ENCODE measurements at places on chromosomes 6 and 20. TPM values are rescaled to one million over a fixed set of nuclear protein-coding genes. Genes with fewer than 3 reads are reported as not detected.

- DNase-seq = no peak
Measured at GRCh38 chr6:87747646-87748045, 45.6 kb upstream of the AKIRIN2 start.

Gene LTB
- 0.81 TPM for total RNA-seq

- DNase-seq = peak; percentile 93
Measured at GRCh38 chr20:50931306-50932015, at the start of gene ADNP. ADNP (minus strand) TSS chr20:50931437; CDS start chr20:50903996, 27,441 bp downstream.

- no peak for DNase-seq
Measured at GRCh38 chr20:25476106-25477013, 68.9 kb downstream of the GINS1 start.

Gene WFDC12
- not detected for total RNA-seq

DNA sequence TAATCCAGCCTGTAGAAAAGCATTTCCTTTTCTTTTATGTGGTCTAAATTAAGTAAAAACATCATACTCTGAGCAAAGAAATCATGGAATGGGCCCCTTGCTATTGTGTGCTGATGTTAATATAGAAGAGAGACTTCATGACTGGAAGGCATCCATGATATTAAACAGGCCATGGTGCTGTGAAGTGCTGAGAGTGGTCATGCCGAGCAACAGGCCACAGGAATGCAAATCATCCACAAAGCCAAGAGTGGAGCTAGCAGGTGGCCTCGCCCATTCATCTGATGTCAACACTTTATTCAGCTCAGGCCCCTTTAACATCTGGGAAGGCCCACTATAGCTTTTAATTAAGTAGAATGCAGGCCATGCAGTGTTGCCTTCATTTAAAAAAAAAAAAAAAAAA lies 115.2 kb upstream of the HMGCLL1 start:
- peak; percentile 48 for DNase-seq

GRCh38 chr20:35854713-35855348 lies 83.0 kb downstream of the PHF20 start:
- DNase-seq = no peak

Gene MYMX
- total RNA-seq = not detected

- DNase-seq = no peak
Measured at GRCh38 chr20:58555078-58555765, 40.0 kb upstream of the APCDD1L start.

DNA sequence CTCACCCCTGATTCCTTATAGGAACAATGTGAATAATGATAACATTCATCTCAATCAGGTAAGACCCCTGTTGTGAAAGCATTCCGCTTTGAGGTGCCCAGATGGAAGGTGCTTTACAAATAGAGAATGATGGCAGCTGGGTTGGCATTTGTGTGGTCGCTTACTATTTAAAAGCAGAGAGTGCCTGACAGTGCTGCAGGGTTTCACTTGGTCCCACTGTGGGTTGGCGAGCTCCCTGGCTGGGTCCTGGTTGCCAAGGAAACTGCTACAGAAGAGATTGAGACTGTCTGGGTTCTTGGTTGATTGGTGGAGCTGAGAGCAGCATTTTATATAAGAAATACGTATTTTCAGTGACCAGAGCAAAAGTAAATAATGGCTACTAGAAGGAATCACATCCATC lies 207.2 kb upstream of the KCNQ5 start:
- no peak for DNase-seq

DNA sequence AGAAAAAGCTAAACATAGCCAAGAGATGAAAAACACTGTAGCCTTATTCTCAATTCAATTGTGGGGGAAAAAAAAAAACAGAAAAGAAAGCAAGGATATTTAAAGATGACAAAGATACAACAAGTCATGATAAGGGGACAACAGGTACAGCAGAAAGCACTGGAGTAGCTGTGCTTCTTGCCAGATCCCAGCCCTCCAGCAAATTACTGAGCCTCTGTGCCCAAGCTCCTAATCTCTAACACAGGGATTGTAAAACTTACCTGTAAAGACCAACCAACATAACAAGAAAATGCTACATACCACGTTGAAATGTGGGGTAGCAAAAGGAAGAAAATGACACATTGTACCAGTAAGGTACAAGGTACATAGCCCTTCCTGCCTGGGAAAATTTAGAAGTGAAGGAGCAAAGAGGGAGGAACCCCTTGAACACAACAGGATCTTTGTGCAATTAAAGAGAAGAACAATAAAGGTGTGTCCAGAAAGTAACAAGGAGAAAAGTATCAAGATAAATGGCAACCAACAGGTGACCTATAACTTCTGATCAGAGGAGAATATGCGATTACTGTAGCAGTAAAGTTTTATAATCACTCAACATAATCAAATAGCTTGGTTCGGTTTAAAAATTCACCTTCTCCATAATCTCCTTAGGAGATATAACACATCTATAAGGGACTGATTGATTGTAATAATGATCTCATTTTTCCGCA lies 30.6 kb downstream of the PREP start:
- no peak for DNase-seq

DNA sequence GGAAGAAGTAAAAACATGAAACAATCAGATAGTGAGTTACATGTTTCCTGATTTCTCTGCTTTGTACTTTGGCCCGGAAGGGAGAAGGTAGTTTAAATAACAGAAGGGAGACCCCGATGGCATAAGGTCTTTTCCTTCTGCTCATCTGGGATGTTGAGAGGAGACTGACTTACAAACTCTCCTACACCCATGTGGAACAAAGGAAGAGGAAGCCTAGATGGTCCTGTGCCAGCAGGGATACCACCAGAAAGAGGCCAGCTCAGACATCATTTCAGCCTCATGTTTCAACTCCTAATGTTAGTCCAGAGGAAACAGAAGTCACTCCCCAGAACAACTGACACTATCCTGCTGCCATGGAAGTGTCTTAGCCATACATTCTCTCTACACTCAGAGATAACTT lies 250.7 kb upstream of the NOX3 start:
- no peak for DNase-seq

DNA sequence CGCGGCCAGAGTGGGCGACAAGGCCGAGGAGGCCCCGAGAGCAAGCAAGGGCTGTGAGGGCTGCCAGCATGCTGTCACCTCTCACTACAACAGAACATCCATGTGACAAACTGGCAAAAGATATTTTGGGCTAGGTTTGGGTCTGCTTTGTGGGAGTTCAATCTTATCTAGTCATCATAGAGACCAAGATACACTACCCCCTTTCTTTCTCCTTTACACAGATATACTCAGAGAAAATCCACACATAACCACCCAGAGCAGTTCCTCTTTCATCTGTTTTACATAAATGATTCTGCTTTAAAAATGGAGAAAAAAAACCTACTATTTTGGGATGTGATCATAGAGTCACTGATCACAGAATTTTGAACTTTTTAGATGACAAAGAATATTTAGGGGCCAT lies 16.8 kb downstream of the SOX4 start:
- no peak for DNase-seq

Gene MEI4
- total RNA-seq = 0.53 TPM

GRCh38 chr20:11497545-11497944 lies 420.1 kb upstream of the BTBD3 start:
- DNase-seq = no peak

Gene OR2J3
- not detected for total RNA-seq

GRCh38 chr20:8152847-8153246 lies 20.8 kb downstream of the PLCB1 start:
- DNase-seq = no peak

GRCh38 chr6:139965393-139965792 lies 590.9 kb upstream of the CITED2 start:
- no peak for DNase-seq

Gene ARID1B
- 53.6 TPM for total RNA-seq

- no peak for DNase-seq
Measured at GRCh38 chr6:42742116-42742894, 3.6 kb downstream of the TBCC start.

Gene PGC
- not detected for total RNA-seq

DNA sequence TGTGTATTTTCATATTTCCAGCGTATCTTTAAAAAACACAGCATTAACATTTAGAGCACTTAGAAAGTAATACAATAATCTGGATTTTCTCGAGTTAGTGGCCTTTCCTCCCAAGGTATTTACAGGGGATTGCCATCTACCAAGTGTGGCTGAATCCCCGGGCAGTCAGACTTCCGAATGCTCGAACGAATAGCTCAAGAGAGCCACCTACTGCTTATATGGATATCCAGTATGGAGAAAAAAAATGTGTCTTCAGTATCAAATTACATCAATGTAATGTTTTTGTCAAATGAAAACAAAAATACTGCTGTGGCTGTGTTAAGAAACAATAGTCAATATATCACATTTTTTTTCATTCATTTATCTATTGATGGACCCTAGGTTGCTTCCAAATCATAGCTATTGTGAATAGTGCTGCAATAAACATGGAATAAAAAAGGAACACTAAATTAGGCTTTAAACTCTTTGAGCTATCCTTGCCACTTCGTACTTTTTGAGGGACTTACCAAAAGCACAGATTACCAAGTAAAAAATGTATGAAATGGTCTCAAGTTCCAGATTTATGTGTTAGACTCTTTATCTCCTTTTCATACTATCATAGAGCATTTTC lies 654.5 kb upstream of the PTCHD4 start:
- no peak for DNase-seq

DNA sequence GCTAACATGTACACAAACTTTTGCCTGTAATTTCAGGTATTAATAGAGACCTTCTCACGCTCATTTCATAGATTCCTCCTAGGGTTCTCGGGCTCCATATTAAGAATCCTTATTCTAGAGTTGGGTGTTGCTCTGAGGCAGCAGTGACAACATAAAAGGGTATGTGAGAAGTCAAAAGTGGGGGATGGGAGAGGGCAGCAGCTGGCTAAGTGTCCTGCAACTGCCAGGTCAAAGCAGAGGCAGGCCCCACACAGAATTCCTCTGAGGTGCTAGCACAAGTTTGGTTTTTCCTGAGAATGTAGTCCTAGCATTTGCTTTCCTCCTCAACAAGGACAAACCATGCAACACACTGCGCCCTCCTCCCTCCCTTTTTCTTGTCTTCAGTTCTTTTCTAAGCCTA lies 4.6 kb downstream of the NSFL1C start:
- DNase-seq = no peak

Gene TJAP1
- 19.2 TPM for total RNA-seq

GRCh38 chr20:61644378-61645076 lies 392.5 kb downstream of the CDH4 start:
- DNase-seq = no peak

DNA sequence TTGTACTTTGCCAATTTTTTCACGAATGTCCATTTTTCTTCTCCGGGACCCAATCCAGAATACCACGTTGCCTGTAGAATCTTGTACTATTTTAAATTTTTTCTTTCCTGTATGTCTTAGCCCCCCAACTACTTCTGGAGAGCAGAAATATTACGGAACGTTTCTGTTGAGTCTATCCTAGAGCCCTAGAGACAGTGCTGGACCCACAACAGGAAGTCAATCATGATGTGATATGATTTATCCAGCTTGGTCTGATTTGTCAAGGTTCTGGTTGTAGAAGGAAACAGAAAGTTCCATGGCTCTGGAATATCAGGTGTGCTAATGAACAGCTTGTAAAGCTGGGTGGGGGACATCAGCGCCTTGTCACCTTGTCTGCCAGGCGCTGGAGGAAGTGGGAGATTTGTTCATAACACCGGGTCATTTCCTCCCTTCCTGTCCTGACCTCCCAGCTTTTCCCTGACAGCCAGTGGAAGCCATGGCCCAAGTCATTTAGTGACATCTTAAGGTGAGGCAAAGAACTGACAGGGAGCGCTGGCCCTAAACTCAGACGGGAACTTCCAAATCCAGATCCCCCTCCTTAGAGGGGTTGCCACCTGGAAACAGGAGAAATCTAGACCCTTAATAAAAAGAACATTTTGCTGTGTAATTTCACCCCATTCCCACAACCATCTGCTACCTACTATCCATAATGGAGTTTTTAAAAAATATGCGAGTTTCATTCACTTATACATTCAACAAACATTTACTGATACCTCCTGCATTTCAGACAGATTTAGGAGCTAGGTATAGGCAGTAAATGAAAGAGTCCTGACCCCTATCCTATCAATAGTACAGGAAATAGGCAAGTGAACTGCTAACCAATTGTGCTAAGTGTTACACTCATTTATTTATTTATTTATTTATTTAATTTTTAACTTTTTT lies 130.5 kb downstream of the ZFP64 start:
- DNase-seq = no peak

DNA sequence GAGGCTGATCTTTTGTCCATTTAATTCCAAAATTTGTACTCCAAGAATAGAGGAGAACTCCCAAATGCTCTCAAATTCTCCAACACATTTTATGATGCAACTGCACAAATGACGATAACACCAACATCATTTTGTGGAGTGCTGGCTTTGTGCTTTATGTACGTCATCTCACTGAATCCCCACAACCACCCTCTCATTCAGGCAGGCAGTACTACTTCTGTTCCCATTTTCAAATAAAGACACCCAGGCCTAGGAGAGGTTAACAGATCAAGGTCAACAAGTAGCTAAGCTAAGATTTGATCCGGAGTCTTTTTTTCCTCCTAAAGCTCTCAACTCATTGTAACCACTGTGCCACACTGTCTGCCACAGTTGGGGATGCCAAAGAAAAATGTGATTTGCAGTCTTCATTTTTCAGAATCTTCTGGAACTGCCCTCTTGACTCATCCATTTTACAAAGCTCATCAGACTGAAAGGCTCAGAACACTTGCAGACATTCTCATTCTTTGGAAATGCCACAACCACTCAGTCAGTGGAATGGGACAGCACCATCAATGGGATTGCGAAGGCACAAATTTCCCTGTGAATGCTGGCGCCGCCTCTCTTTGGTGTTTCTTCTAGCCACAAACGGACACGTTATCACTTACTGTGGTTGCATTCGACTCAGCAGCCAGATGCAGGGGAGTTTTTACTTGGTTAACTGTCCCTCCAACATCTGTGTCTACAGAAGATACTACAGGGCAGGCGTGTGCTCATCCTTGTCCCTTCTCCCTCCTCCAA lies 184.4 kb downstream of the GJA10 start:
- DNase-seq = no peak

DNA sequence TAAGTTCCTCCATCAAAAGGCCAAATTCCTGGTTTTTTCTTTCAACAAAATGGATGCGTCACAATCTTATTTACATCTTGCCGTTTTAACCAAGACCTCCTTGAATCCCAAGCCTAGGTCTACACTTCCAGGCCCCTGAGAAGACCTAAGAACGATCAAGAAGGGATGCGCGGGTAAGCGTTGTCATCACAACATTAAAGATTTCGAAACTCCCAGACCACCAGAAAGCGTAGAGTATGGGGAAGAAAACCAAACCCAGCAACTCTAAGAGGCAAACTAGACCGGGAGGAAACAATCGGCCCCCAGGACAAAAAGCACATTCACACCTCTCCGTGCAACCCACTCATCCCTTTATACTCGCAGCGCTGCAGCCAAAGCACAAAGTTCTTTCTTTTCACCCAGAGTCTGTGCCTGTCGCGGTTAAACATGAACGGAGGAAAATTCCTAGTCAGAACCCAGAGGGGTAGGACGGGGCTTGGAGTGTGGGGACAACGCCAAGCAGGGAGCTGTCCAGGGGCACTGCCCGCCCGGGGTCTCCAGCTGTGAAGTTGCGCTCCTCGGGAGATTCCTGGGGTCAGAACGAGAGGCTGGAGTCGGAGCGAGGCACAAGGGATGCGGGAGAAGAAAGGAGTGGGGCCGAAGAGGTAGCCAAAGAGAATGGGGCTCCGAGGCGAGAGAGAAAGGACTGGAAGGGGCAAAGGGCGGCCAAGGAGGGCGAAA lies 725 bp downstream of the OSER1 start:
- DNase-seq = no peak

Gene STXBP5
- 13.3 TPM for total RNA-seq

Gene PMEPA1
- 24.4 TPM for total RNA-seq

Gene HSPA12B
- total RNA-seq = 14.8 TPM

All from heart right ventricle (tissue), 16 donors.